Naive thymus-derived CD4-positive, alpha-beta T cell (primary cell): ENCODE measurements at places on chromosomes 2 and 18.

DNA sequence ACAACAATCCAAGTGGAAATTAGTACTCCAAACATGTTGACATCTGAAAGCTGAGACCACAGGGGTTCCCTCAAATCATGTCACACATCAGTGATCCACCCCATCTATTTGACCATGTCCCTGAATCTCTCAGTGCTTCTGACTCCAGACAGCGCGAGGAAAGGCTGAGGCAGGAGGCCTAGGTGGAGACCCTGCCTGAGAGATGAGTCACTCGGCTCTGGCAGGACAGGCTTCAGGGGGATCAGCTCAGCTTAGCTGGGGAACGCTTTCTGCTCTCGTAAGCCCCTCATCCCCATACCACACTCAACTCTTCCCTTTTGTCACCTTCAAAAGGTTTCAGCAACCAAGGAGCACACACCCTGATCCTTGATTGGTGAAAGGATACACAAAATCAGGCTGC, 5.8 kb upstream of the FAM228A start:
- DNase-seq: no peak

DNA sequence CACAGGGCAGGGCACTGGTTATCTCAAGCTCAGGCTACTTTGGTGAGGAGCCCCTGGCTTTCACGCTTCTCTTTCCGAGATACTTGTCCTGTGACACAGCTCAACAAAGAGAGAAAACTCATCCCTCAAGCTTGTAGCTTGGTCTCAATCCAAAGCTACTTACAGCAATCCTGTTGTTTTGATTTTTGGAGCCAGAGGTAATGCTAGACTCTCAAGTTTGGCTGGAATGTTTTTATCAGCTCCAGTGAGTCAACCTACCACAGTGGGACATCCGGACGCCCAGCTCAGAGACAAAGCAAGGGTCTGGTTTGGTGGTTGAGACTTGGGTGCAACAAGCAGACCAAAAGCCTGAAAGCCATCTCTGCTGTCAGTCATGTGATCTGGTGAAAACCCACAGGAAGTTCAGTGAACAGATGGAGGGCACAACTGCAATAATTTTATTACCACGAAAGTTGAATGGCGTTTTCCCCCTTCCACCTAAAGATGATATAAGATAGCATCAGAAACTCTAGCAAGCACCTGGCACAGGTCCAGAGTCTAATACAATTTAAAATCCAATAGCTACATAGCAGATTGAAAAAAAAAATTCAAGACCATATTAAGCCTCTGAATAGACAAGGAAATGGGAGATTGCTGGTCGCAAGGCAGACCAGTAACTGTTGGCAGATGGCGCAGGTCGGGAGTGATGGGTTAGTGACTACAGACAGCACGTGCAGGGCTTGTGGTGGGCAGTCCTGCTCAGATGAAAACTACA, 102.3 kb upstream of the SMAD7 start:
- peak; percentile 11 for DNase-seq

- DNase-seq: no peak
Measured at GRCh38 chr18:22504251-22505030, 86.7 kb upstream of the CTAGE1 start.

GRCh38 chr2:224969633-224970260, 72.5 kb downstream of the DOCK10 start:
- no peak for DNase-seq

DNA sequence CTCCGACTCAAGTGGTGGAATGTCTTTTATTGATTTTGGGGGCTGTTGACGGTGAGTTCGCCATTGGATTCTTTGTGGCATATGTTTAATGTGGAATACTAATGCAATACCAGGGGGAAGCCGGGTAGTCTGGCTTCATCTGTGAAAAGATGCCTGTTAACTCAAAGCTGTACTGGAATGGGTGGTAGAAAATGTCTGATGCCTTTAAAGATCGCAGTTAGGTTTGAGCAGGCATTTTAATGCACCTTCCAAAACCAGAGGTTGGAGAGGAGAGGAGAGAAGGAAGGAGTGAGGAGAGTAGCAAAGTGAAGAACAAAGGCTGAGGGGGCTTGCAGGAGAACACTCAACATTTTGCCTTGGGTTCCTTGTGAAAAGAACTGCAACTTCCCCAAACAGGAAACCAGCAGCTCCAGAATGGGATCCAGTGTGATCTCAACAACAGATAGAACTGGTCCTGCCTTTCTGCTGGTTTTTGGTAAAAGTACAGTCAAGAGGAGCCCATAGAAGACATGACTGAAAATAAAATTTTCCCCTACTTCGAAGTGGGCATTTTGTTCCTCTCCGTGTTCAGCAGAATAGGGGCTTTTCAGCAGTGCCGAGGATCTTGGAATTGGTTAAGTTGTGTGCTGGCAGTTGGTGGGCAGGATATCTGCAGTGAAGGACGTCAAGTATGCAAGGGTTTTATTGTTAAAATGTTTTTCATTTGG, 1.5 kb downstream of the ZNF532 start:
- DNase-seq: no peak

- no peak for DNase-seq
Measured at GRCh38 chr2:228374741-228375140, 193.3 kb upstream of the SPHKAP start.

DNA sequence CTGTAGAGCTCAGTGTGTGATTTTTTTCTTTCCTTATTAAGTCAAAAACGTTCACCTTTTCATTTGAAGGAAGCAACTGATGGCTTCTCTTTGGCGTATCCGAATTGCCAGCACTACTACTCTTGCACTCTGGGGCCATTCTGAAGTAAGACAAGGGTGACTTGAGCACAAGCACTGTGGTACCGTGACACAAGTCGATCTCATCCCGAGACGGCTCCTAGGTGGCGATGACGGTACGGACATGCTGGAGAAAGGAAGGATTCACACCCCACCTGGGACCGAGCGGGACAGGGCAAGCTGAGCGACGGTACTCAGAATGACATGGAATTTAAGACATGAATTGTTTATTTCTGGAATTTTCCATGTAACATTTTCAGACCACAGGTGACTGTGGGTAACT, 36.8 kb upstream of the LDLRAD4 start:
- no peak for DNase-seq

- DNase-seq: no peak
Measured at GRCh38 chr18:9869715-9870430, 15.9 kb upstream of the TXNDC2 start.

GRCh38 chr2:20404950-20405349, 41.9 kb upstream of the RHOB start:
- DNase-seq: no peak

DNA sequence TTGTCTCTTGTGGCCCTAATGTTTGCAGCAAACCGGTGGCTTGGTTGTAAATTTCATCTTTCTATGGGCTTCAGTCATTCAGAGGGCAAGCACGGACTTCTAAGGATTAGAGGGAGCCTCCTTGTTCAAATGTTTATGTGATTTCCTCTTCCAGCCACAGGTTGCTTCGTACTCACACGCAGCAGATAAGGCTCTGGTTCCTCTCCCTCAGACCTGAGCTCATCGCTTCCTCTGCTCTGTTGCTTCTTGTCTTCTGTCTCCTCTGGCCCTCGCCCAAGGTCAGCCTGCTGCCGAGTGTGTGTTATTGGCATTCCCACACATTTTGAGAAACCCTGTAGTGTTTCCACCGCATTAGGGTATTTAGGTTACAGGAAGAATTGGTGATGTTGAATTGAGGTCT, 44.0 kb downstream of the MYL12B start:
- DNase-seq: no peak

DNA sequence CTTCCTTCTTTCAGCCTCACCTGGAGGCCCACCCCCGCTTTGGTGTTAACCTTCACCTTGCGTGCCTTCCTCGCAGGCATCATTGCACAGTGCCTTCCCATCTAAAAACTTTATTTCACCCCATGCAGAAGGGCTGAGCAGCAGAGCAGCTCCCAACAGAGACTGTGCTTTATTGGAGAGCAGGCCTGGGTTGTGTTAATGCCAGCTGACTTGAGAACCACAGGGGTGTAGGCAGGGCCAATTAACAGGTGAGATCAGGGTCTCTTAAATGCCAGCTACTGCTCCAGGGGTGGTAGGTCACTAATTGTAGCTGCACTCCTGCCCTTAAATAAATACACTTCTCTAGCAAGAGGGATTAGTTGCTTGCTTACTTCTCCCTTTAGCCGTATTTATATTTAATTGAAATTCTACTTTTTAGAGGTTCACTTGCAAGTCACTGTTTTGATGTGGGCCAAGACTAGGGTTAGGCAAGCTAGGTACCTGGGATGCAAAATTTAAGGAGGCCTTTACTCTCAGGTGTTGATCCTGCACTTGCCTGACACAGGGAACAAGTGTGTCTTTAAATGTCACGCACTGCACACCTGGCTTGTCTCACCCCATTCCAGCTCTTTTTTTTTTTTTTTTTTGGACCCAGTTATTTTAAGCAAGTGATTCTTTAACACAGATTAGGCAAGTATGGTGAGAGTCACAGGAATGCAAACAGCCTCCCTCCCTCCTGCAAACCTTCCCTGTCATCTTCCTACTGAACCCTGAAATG, 54.5 kb downstream of the LYPD1 start:
- no peak for DNase-seq

GRCh38 chr2:175430236-175430635, 248.7 kb upstream of the ATP5MC3 start:
- no peak for DNase-seq

DNA sequence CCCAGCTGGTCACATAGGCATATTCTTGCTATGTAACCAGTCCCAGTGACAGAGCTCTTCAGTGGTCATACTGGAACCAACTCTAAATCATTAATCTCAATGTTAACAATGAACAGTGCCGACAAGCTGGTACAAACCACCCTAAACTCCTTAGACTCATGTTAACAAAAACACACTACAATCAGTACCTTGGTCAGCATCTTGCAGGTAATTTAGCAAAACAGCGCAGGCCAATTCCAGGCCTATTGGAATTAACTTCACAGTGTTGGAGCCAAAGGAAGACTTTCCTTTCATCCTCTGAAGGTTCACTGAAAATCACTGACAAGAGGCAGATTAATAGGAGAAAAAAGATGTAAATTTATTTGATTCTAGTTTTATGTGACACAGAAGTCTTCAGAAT, 396.4 kb downstream of the PIK3C3 start:
- no peak for DNase-seq

DNA sequence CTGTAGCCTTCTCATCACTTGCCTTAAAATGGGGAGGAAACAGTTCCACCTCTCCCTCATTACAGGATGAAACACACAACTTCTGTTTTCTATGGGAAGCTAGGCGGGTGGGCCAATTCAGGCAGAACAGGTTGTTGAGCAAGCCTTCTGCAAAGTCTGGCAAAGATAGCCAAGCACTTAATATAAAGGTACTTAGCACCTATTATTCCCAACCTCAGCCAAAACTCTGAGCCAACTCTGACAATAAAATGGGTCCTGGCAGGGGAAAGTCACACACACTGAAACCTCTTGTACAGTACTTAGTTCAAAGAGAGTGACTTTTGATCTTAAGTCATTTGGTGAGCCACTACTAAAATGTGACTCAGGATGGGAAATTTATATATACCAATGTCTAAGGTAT, 15.8 kb upstream of the SOCS6 start:
- no peak for DNase-seq

- DNase-seq: no peak
Measured at GRCh38 chr18:52008330-52008729, 331.7 kb upstream of the DCC start.

GRCh38 chr2:147824620-147825019, 20.2 kb upstream of the ACVR2A start:
- DNase-seq: no peak

DNA sequence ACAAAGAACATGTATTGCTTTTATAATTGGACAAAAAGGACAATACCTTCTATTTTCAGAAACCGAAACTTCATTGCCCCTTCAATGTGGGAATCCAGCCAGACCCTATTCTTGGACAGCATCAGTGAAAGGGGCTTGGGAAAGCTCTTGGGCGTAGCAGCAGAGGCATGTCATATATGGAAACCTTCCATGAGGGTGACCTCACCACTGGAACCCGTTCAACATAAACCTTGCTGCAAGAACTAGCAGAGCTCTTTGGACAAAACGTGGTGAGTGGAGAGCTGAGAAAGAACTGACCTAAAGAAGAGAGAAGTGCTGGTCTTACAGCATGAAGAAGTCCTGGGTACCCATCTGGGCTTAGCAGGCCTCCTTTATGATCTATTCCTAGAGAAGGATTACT, 22.7 kb upstream of the ACTG2 start:
- no peak for DNase-seq

GRCh38 chr18:24947521-24948305, 404.3 kb downstream of the ZNF521 start:
- DNase-seq: no peak

DNA sequence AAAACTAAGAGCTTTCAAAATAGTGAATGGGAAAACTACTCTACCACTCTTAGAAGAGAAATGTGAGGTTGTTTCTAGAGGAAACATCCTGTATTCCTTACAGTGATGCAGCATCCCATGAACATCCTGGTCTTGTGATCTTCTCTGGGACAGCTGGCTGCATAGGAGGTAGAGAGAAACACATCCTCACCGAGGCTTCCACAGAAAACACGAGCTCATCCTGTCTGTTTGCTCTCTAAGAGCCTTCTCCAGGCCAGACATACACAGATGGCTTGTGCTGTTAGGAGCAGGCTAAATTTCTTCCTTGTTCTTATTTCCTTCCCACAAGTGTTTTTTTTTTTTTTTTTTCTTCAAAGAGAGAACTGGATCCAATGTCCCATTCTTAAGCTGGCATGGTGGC, 14.7 kb upstream of the FZD7 start:
- no peak for DNase-seq

DNA sequence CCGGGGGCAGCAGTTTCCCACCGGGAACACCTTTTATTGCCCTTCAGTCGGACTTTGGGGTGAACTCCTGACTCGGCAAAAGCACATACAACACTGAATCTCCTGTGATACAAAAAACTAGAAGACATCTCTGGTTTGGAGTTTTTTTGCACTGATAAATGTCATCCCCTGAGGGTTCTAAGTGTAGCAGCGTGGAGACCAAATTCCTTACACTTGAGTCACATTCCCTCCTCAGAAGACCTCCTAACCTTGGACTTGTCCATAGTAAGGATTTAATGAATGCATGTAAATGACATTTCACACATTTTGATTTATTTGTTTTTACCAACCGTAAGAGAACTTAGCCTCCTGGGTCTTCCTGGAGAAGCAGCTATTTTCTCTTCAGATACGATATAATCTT, 54.0 kb upstream of the GPR45 start:
- no peak for DNase-seq

GRCh38 chr18:3689986-3690763, 240.2 kb downstream of the TGIF1 start:
- no peak for DNase-seq

DNA sequence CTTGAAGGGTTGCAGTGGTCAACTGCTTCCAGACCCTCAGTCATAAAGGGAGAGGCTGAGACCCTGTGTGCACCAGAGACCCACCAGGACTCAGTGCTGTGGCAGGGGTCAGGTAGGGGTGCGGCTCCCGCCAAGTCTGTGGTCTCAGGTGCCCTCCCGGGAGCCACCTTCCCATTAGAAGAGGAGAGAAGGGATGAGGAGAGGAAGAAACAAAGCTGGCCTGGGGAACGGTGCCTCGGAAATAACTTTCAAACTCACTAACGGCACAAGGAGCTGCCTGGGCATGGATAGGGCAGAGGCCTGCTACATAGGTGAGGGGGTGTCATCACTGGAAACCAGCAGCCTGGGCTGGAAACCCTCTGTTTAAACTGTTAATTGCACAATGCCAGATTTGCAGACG, 84.9 kb downstream of the TPO start:
- no peak for DNase-seq
